ENCODE measurements at places on chromosomes 16 and 17.

DNA sequence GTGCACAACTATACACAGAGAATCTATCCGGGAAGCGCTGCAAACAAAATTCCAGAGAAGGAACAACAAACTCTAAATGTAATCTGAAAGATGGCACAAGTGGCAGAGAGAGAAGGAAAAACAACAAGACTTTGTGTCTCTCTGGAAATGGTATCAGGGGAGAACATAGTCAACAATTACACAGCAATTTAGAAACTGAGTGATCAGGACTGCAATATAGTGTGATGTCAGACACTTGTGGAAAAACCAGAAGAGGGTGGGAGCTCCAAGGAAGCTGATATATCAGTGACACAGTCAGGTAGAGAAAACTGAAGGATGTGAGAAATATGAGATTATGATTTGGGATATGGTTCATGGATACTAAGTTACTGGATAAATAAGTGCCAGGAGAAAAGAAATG, 8.2 kb downstream of the ZNF19 start:
- DNase-seq: no peak

DNA sequence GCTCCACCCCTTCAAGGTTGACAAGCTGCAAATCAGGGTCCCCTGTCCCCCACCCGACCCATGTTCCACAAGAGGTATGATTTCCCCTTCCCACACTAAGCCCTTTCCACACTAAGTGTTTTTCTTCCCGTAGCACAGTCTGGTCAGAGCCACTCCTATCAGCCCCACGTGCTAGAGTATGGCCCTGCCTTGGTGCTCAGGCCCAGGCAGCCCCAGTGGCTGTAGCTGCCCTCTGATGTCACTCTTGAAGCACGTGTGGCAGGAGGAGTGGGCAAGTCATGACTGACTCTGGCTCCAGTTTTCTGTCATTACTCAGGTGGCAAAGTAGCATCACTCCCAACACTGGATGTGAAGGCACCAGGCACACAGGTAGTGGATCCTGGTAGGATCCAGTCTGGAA, 35.4 kb upstream of the ERN1 start:
- DNase-seq: no peak

DNA sequence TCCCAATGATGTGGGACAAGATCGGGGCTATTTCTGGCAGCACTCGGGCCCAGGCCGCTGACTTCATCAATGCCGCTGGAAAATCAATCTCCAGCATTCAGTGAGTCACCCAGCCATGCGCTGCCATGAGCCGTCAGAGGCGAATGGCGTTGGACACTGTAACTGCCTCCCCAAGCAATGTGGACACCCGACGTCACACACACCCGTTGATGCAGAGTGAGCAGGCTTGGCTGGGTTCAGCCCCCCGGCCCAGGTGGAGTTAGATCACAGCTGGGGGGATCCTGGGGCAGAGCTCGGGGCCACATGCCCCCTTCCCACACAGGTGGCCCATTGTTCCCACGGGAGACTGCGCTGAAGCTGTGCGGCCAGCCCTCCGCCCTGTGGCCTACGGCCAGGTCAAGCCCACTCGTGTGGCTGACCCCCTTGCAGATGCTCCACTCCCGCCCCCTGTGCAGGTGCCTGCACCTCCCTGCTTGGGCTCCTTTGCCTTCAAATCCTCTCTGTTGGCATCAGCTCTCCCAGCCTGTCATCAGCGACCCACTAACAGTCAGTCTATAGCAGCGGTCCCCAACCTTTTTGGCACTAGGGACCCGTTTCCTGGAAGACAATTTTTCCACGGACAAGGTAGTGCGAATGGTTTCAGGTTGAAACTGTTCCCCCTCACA, 89.9 kb downstream of the TBC1D16 start:
- DNase-seq: no peak

GRCh38 chr17:65553009-65553645, 8.3 kb downstream of the AXIN2 start:
- no peak for DNase-seq

- no peak for DNase-seq
These were observed 9.1 kb downstream of the SLC6A2 start for GRCh38 chr16:55664786-55665407.

All from NB4 (cell line).